ENCODE measurements at places on chromosomes 13 and 19.
A peak's percentile ranks its signal among the peaks of the same experiment; 100 is the strongest.

- peak; percentile 8 for DNase-seq
Measured at GRCh38 chr13:58852076-58852475, 1220.5 kb downstream of the PCDH17 start.

DNA sequence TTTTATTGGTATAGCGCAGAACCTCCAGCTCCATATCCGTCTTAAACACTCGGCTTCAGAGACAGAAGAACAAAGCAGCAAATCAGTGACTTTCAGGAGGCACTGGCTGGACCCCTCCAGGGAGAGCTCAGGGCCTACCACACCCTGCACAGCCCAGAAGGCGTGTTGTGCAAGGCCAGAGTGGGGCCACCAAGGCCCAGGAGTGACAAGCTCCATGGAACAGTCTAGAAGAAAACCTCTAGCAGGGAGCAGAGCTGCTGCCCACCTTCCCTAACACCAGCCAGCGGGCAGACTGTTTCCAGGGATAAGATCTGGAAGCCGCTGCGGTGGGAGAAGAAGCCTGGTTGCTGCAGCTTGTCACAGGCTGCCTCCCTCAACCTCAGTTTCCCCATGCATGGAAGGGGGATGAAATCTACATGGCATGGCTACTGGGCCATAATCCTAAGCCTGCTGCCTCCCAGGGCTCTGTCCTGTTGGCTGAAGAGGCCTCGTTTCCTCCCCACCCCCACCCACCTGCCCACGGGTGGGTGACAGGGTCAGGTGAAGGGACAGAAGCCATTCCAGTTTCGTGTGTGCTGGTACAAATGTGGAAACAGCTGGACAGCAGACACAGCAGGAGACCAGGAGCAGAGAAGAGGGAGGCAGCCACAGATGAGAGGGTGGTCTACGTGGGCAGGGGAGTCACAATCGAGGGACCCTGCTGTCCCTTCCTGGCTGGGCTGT is 57.4 kb downstream of the PEPD start:
- DNase-seq: no peak

DNA sequence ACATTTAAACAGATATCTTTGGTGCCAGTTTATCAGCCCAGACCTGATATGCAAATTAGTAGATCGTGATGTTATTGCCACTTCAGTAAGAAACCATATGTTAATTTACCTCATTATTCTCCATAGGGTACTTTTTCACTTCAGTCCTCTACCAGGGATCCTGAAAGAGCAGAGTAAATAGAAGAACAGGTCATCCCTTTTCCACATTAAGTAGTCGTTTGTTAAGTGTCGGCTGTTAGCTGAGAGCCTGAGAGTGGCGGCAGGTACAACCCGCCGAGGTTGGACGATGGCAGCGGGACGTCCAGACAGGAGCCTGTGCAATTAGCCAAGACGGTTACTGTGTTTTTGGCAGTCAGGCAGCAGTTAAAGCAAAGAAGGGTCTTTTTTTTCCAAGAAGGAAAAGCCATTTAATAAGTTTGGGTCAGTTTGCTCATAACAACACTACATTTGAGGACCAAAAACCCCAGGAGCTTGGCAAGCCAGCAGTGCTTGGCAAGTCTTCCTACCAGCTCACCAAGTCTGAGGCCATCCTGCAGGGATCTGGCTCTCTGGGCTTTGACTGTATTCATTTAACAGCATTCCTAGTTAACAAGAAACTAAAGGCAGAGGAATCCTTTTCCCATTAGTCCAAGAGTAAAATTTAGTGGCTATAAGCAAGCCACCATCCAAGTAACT is 231.8 kb downstream of the SHISA2 start:
- no peak for DNase-seq

- peak; percentile 8 for DNase-seq
Measured at GRCh38 chr13:73967397-73968165, 166.6 kb downstream of the KLF12 start.

- DNase-seq: peak; percentile 15
Measured at GRCh38 chr19:16496613-16496983, 404 bp downstream of the C19orf44 start.

- no peak for DNase-seq
Measured at GRCh38 chr13:57375876-57376275, 208.9 kb downstream of the PRR20E start.

DNA sequence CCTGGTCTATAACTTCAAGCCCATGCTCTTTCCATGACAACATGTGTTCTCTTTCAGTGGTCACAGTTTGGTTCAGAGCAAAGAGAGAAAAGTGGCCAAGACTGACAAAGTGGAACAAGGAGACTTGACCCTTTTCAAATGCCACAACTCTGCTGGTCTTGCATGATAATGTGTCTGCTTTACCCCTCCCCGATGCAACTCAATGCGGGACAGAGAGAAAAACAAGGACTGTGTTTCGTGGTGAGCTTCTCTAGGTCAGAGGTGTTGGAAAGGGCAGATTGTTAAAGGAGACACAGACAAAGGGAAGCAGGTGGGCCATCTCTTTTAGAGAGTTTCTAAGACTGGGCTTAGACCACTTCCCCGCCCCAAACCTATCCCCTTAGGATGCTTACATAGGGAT is 61.6 kb upstream of the SERTM1 start:
- no peak for DNase-seq

- no peak for DNase-seq
Measured at GRCh38 chr13:60922576-60923231, 492.9 kb downstream of the PCDH20 start.

DNA sequence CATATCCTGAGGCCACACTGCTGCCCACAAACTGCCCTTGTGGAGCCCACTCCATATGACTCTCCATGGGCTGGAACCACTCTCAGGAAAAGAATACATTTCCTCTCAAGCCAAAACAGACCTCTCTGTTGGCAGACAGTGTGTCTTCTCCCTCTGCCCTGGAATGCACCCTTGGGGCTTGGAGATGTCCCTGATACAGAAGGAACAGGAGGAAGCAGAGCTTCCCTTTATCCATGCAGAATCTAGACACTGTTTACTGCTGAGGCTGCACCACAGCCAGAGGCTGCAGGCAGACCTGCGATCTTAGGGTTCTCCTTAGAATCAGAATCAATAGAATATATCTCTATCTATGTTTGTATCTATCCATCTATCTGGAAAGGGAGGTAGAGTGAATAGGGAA is 26.8 kb upstream of the CYP4F8 start:
- no peak for DNase-seq

DNA sequence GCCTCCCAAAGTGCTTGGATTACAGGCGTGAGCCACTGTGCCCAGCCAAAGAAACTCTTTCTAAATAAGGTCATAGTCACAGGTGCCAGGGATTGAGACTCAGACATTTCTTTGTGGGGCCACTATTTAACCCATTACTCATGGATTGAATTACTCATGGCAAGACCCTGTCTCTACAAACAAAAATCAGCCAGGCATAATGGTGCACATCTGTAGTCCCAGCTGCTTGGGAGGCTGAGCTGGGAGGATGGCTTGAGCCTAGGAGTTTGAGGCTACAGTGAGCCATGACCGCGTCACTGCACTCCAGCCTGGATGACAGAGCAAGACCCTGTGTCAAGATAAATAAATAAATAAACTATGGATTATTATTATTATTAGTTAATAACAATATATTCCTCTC is 3.6 kb upstream of the KLF2 start:
- DNase-seq: no peak

Data from non-pigmented ciliary epithelial cell (primary cell).